ENCODE measurements at places on chromosomes 11 and 22. TPM values are rescaled to one million over a fixed set of nuclear protein-coding genes. Genes with fewer than 3 reads are reported as not detected.
A peak's percentile ranks its signal among the peaks of the same experiment; 100 is the strongest.

DNA sequence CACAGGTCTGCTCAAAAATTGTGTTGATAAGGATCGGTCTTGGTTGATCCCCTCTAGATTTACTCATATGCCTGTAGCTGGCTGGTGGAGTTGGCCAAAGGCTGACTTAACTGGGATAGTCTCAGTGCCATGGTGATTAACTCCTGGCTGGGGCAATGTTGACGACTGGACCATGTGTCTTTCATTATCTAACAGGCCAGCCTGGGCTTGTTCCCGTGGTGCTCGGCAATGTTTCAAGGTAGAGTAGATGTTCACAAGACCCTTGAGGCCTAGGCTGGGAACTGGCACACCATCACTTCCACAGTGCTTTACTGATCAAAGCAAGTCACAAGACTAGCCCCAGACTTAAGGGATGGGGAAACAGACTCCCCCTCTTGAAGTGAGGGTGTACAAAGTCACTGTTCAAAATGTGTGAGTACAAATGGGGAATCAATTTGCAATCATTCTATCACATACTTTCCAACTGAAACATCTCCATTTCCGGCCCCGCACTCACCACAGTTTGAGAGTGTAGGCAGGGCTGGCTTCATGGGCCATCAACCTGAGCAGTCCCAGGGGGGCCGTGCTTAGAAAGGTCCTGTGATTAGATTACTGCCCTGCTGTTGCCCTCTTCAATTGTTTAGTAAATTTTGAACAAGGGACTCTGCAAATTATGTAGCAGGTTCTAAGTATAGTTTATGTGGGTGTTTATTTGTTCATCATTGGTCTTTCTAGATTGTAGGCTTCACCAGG is 240.8 kb downstream of the NELL1 start:
- no peak for DNase-seq

DNA sequence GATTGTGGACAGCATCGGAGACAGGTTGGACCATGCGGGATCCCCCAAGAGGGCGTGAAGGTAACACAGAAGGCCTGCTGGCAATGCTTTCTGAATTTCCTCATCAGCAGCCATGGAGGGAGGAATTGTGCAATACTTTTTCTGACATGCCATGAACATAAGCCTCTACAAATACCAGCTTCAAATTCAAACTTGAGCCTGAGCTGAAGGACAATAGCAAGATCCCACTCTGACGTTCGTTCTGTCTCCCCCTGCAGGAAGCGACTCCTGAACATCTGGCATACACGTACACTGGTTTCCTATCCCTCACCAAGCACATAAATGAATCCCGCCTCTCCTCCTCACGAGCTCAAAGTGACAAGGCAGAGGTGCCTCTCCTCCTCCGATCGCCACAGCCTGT is 312.2 kb downstream of the BRD1 start:
- DNase-seq: peak; percentile 24

- peak; percentile 6 for DNase-seq
Observed at GRCh38 chr11:134478611-134479010, 66.6 kb upstream of the B3GAT1 start.

DNA sequence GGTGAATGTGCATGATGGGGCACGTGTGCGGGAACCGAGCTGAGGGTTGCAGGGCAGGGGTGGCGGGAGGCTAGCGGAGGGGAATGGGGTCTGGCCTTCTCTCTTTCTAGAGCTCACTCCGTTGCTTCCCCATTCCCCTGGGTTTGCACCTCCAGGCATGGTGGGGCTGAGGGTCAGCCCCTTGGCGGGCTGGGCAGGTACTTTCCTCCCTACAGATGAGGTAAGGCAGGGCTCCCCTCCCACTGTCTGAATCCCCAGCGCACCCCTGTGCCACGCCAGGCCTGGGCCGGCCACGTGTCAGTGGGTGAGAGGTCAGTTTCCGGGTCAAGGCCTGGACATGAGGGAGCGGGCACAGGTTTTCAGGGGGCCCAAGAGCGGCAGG is 8.9 kb downstream of the SUSD2 start:
- no peak for DNase-seq

GRCh38 chr22:38243007-38243765 is 29.6 kb downstream of the TMEM184B start:
- no peak for DNase-seq

GRCh38 chr11:72752088-72752914 is at the start of gene ARAP1:
Gene ARAP1, minus strand, starts transcription at chr11:72752408. Its CDS starts 25,280 bp downstream, at chr11:72727128.
- DNase-seq: peak; percentile 89

DBX1 gene
- total RNA-seq: not detected

Data from cardiac septum (tissue), 1 donor.